Airway epithelial cell (primary cell): ENCODE measurements at places on chromosomes 4 and X. TPM values are rescaled to one million over a fixed set of nuclear protein-coding genes. Genes with fewer than 3 reads are reported as not detected.

Gene FGF2
- total RNA-seq: 1.3 and 1.8 TPM in 2 replicates

Gene RHOXF1
- total RNA-seq: not detected in 2 replicates

Gene LUZP4
- total RNA-seq: not detected in 2 replicates

Gene ARMCX1
- 8.4 and 9.2 TPM in 2 replicates for total RNA-seq

Gene ZCCHC18
- not detected in 2 replicates for total RNA-seq

Gene PCDH11X
- not detected in 2 replicates for total RNA-seq

Gene ITGB1BP2
- total RNA-seq: 0.37 and 0.78 TPM in 2 replicates

Gene CLDN2
- not detected in 2 replicates for total RNA-seq

Gene CAPN6
- total RNA-seq: 0.14 TPM in 1 of 2 replicates, not detected in the other

Gene BMX
- total RNA-seq: 0.07 TPM in 1 of 2 replicates, not detected in the other

Gene LIMCH1
- 2.4 and 3.6 TPM in 2 replicates for total RNA-seq

Gene GLRA3
- not detected in 2 replicates for total RNA-seq

Gene ITM2A
- total RNA-seq: 0.42 TPM in 1 of 2 replicates, not detected in the other

Gene GAB1
- total RNA-seq: 6.2 and 9.1 TPM in 2 replicates

Gene SRPX
- 11.2 and 13.6 TPM in 2 replicates for total RNA-seq

Gene RNF4
- 38.1 and 38.7 TPM in 2 replicates for total RNA-seq
